Hepatocyte (in vitro differentiated cells): ENCODE measurements at places on chromosomes 12 and 14.

DNA sequence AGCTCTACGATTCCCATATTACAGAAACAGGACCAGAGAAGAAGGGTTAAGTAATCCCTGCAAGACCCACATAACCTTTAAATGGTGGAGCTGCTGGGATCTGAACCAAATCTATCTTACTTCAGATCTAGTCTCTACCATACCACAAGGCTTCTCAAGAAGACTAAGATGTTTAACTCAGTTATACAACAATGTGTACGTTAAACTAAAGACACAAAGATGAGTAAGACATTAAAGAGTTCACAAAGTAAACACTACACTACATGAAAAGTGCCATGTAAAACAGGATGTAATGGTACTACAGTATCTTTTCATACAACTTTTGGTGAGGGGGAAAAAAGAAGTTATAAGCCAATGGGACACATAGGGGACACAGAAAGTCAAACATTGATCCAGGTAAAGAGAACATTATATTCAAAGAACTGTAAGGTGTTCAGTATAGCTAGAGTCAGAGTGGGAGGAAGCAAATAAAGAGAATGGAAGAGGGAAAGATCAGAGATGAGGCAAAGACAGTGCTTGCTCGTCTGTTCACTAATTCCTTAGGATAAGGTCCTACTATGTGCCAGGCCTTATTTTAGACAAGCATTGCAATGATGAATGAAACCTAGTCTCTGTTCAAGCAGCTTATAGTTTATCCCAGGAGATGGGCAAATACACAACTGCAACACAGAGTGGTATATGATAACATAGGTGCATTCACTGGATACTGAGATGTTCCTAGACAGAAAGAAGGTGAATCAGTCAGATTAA lies 7.7 kb downstream of the TMED10 start:
- H3K36me3 ChIP-seq, result no peaks in the 10 kb centered on the region
- H3K27ac ChIP-seq, result no peak overlapping the region
- peaks cover under 1% of the 10 kb centered on the region for H3K4me1 ChIP-seq
- H3K4me3 ChIP-seq, result no peak overlapping the region
- no peak for DNase-seq

- H3K27ac ChIP-seq, result no peak overlapping the region
- H3K27me3 ChIP-seq, result no peaks in the 10 kb centered on the region
- DNase-seq, result peak; percentile 80
- no peak overlapping the region for H3K4me3 ChIP-seq
These were observed 58.6 kb downstream of the TSPAN9 start for GRCh38 chr12:3135522-3136461.

- H3K36me3 ChIP-seq, result no peaks in the 10 kb centered on the region
- peak overlapping the region; percentile 11 for H3K27ac ChIP-seq
- H3K4me1 ChIP-seq, result peaks cover 25% of the 10 kb centered on the region
- H3K4me3 ChIP-seq, result no peak overlapping the region
These were observed 2.1 kb upstream of the GPD1 start for GRCh38 chr12:50101663-50102062.

DNA sequence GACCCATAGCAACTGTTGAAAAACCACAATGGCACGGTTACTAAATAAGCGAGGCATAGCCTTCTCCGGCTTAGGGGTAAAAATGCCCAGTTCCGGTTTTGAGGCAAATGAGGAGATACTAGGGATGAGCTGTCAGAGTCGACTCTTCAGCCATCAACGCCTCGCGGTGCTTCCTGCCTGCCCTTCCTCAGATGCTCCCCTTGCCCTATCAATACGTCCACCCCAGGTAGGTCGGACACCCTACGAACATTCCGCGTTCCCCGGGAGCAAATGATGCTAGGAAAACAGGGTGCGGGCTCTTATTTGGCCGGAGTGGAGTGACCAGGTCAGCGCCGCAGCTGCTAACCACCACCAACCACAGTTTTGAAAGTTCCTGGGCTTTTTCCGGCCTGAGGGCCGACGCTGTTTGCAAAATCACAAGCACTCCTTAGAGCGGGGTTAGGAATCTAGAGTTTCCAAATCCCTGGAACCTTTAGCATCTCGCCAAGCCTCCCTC lies 1.2 kb downstream of the SRSF9 start:
- H3K36me3 ChIP-seq, result no peaks in the 10 kb centered on the region
- no peaks in the 10 kb centered on the region for H3K27me3 ChIP-seq
- peak; percentile 49 for DNase-seq
- H3K27ac ChIP-seq, result peak overlapping the region; percentile 92
- H3K4me1 ChIP-seq, result peaks cover 12% of the 10 kb centered on the region

DNA sequence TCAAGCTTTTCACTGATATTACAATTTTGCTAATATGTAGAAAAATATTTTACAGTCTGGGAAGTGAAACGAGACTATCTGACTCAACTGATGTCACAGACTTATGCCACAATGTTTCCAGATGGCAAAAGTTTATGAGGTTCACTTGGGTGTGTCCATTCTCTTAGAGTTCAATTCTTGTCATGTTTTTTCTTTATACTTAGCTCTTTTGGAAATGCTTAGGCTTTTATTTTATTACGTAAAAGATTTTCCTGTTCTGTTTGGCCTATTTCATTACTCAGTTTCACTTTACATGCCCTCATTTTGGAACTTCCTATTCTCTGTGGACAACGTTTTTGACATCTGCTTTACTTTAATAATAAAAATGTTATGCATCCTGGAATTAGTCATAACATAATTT lies 2.1 kb upstream of the PDZRN4 start:
- peaks cover 8% of the 10 kb centered on the region for H3K4me1 ChIP-seq
- DNase-seq, result no peak
- H3K27me3 ChIP-seq, result peaks cover 41% of the 10 kb centered on the region
- no peaks in the 10 kb centered on the region for H3K36me3 ChIP-seq

DNA sequence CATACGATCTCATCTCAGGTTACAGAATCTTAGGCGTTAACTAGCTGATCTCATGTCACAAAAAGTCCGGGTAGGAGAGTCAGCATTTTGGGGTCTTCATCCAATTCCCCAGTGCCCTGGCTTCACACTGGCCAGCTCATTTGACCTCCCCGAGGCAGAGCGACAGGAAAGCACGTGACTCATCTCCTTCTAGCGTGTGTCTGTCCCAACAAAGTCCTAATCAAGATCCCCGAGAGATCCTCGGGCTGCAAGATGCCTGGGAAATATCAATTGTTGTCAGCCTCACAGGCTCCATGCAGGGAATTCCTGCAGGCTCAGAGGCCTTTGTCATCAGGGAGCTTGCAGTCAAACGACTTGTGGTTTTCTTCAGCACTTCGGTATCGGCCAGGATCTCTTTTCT lies 57.5 kb downstream of the ZNF664 start:
- H3K27me3 ChIP-seq, result no peaks in the 10 kb centered on the region
- peak; percentile 73 for DNase-seq
- H3K4me3 ChIP-seq, result no peak overlapping the region
- peaks cover 9% of the 10 kb centered on the region for H3K4me1 ChIP-seq
- peak overlapping the region; percentile 63 for H3K27ac ChIP-seq

- H3K27ac ChIP-seq, result no peak overlapping the region
- no peaks in the 10 kb centered on the region for H3K36me3 ChIP-seq
- no peak overlapping the region for H3K4me3 ChIP-seq
- no peaks in the 10 kb centered on the region for H3K4me1 ChIP-seq
- no peaks in the 10 kb centered on the region for H3K27me3 ChIP-seq
These were observed 12.4 kb downstream of the EIF2B1 start for GRCh38 chr12:123621101-123621500.

DNA sequence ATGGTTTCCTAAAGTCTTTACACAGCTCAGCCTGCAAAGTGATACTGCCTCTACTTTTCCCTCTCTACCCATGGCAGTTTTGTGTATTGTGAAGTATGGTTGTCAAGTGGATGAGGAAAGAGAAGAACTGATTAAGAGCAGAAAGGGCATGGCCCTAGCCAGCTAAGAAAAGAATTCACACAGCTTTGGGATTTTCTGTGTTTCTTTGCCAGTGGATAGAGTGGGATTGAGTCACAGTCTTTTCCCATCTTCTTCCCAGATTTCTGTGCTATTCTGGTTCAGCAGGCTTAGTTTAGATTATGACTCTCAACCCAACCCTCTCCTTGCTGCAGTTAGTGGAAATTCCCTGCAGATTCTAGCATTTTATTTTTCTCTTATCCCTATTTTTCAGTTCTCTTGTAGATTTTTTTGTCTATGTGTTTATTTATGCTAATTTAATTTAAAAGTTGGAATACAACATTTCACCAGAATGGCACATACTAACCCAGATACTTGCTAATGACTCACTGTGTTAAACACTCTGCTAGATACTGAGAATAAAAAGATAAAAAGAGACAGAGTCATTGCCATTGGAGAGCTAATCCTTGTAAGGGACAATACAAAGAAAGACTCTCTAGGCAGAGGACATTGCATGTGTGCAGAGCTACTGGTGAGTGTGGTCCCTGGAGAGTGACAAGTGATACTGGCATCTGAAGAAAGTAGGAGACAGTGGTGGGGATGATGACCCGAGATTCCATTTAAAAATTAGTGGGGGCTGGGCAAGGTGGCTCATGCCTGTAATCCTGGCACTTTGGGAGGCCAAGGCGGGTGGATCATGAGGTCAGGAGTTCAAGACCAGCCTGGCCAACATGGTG lies 106.3 kb downstream of the ST8SIA1 start:
- DNase-seq, result no peak
- H3K4me3 ChIP-seq, result no peak overlapping the region
- no peaks in the 10 kb centered on the region for H3K4me1 ChIP-seq
- H3K36me3 ChIP-seq, result no peaks in the 10 kb centered on the region
- H3K27me3 ChIP-seq, result no peaks in the 10 kb centered on the region
- H3K27ac ChIP-seq, result no peak overlapping the region

GRCh38 chr14:98591161-98591560 lies 680.8 kb downstream of the BCL11B start:
- DNase-seq, result no peak
- no peak overlapping the region for H3K4me3 ChIP-seq
- H3K4me1 ChIP-seq, result no peaks in the 10 kb centered on the region
- no peak overlapping the region for H3K27ac ChIP-seq
- no peaks in the 10 kb centered on the region for H3K27me3 ChIP-seq

GRCh38 chr12:129230995-129231394 lies 377.7 kb downstream of the GLT1D1 start:
- no peaks in the 10 kb centered on the region for H3K27me3 ChIP-seq
- no peak for DNase-seq
- H3K4me1 ChIP-seq, result no peaks in the 10 kb centered on the region
- no peak overlapping the region for H3K4me3 ChIP-seq
- H3K36me3 ChIP-seq, result no peaks in the 10 kb centered on the region
- no peak overlapping the region for H3K27ac ChIP-seq

GRCh38 chr14:62908506-62908905 lies 136.8 kb downstream of the KCNH5 start:
- H3K27me3 ChIP-seq, result no peaks in the 10 kb centered on the region
- peak; percentile 22 for DNase-seq
- H3K4me3 ChIP-seq, result no peak overlapping the region
- no peaks in the 10 kb centered on the region for H3K36me3 ChIP-seq

DNA sequence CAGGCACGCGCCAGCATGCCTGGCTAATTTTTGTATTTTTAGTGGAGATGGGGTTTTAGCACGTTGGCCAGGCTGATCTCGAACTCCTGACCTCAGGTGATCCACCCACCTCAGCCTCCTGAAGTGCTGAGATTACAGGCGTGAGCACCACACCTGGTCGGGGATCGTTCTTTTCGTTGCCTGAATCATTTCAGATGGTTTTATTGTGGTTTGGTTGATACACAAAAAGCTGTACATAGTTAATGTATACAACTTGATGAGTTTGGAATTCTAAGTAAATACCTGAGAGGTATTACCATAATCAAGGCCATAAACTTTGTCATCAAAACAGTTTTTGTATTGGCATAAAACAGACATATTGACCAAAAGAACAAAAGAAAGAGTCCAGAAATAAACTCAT lies 63.3 kb downstream of the RIC8B start:
- peaks cover 18% of the 10 kb centered on the region for H3K4me1 ChIP-seq
- no peaks in the 10 kb centered on the region for H3K36me3 ChIP-seq
- no peak overlapping the region for H3K4me3 ChIP-seq
- no peak overlapping the region for H3K27ac ChIP-seq
- H3K27me3 ChIP-seq, result no peaks in the 10 kb centered on the region
- DNase-seq, result no peak

DNA sequence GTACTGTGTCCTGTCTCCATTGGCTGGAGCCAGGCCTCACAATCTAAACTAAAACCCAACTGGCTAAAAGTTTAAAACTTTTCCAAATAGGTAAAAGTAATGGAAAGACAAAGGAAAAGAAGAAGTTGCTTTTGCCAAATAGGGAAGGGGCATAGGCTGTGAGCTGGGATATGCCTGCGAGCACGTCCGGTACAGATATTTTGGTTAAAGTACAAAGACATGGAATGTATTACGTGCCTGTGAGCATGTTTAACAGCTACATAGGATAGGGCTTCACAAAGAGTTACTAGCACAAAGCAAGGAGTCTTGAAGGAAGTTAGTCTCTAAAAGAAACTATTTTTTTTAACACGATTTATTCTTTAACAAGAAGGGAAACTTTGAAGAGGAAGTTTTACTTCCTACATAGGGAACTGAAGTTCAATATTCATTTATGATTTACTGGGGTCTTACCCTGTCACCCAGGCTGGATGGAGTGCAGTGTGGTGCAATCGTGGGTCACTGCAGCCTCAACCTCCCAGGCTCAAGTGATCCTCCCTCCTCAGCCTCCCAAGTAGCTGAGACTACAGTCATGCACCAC lies 41.9 kb upstream of the INF2 start:
- no peak for DNase-seq
- no peaks in the 10 kb centered on the region for H3K36me3 ChIP-seq
- peaks cover 5% of the 10 kb centered on the region for H3K4me1 ChIP-seq

DNA sequence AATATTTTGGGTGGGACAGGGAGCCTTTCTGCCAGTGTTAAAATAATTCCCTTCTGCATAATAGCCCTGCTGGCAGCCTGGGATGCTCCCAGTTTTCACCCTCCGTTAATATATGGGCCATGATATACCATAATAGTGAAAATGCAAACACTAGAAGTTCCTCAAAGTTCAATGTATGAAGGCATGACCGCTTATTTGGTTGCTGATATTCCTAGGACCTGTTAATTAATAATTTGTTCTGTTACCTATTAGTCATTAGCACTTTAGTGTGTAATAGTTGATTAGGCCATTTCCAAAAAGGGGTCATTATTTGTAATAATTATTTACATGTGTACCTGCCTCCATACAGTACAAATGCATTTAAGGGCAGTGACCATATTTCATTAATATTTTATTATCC lies 20.4 kb downstream of the NR1H4 start:
- no peaks in the 10 kb centered on the region for H3K36me3 ChIP-seq
- no peak overlapping the region for H3K27ac ChIP-seq
- no peak overlapping the region for H3K4me3 ChIP-seq
- H3K27me3 ChIP-seq, result no peaks in the 10 kb centered on the region
- no peak for DNase-seq

- H3K27ac ChIP-seq, result no peak overlapping the region
- no peak for DNase-seq
- no peaks in the 10 kb centered on the region for H3K36me3 ChIP-seq
- no peak overlapping the region for H3K4me3 ChIP-seq
- no peaks in the 10 kb centered on the region for H3K4me1 ChIP-seq
- H3K27me3 ChIP-seq, result no peaks in the 10 kb centered on the region
These were observed 38.8 kb downstream of the SLC15A5 start for GRCh38 chr12:16238661-16239060.
